ENCODE measurements at places on chromosomes 6 and 20. TPM values are rescaled to one million over a fixed set of nuclear protein-coding genes. Genes with fewer than 3 reads are reported as not detected.

SLC32A1 gene
- polyA plus RNA-seq = 0.24 TPM

SLC22A2 gene
- not detected for polyA plus RNA-seq

SAMD10 gene
- polyA plus RNA-seq = 8.4 TPM

KCNS1 gene
- polyA plus RNA-seq = 0.30 TPM

ARFGEF3 gene
- 3.3 TPM for polyA plus RNA-seq

LY6G6F gene
- polyA plus RNA-seq = not detected

SF3B5 gene
- 182 TPM for polyA plus RNA-seq

HLA-F gene
- 171 TPM for polyA plus RNA-seq

KDM1B gene
- polyA plus RNA-seq = 1.8 TPM

TNFRSF6B gene
- 43.3 TPM for polyA plus RNA-seq

ALDH8A1 gene
- polyA plus RNA-seq = 0.68 TPM

HLA-DQA1 gene
- polyA plus RNA-seq = 7.4 TPM

PPIL1 gene
- 8.2 TPM for polyA plus RNA-seq

BPIFA1 gene
- polyA plus RNA-seq = not detected

IL17A gene
- polyA plus RNA-seq = not detected

GCM1 gene
- 0.07 TPM for polyA plus RNA-seq

ARG1 gene
- 0.64 TPM for polyA plus RNA-seq

COL21A1 gene
- polyA plus RNA-seq = 3.4 TPM

FAM184A gene
- 2.9 TPM for polyA plus RNA-seq

OXT gene
- 1.5 TPM for polyA plus RNA-seq

CGAS gene
- polyA plus RNA-seq = 1.0 TPM

DNA sequence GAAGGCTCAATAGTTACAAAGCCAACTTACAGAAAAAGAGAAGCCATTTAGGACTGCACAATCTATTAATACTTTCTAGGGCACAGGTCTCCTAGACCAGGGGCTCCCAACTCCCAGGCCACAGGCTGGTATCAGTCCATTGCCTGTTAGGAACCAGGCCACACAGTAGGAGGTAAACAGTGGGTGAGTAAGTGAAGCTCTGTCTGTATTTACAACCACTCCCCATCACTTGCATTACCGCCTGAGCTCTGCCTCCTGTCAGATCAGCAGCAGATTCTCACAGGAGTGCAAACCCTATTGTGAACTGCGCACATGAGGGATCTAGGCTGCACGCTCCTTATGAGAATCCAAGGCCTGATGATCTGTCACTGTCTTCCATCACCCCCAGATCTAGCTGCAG, 22.5 kb downstream of the TRAF3IP2 start:
- no peak for DNase-seq

GRCh38 chr20:23314699-23315098, 35.9 kb upstream of the NXT1 start:
- DNase-seq = no peak

- no peak for DNase-seq
These were observed 38.9 kb downstream of the MRAP2 start for GRCh38 chr6:84072442-84072997.

GRCh38 chr6:82396964-82397751, 33.5 kb downstream of the TPBG start:
- DNase-seq = no peak

DNA sequence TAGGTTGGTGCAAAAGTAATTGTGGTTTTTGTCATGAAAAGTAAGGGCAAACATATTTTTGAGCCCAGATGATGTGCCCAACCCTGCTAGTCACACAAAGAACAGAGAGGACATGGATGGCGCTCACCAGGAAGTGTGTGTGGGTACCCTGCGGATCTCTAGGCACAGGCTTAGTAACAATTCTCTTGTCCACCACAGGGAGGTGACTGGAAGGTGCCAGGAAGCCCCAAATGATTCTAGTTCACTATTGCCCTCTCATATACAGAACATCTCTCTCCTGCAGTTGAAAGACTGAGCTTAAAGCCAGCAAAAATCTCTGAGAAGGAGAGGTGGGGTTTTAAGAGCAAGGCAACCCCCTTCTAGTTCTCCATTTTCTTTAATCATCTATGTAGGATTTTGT, 272.1 kb upstream of the TAB2 start:
- no peak for DNase-seq

- DNase-seq = no peak
These were observed 518.5 kb downstream of the CD83 start for GRCh38 chr6:14635934-14636591.

- no peak for DNase-seq
These were observed 249.8 kb upstream of the ID4 start for GRCh38 chr6:19587238-19587942.

- DNase-seq = no peak
These were observed 181.2 kb upstream of the POU3F2 start for GRCh38 chr6:98653179-98653578.

- DNase-seq = no peak
These were observed 4.0 kb upstream of the CGAS start for GRCh38 chr6:73455865-73456629.

DNA sequence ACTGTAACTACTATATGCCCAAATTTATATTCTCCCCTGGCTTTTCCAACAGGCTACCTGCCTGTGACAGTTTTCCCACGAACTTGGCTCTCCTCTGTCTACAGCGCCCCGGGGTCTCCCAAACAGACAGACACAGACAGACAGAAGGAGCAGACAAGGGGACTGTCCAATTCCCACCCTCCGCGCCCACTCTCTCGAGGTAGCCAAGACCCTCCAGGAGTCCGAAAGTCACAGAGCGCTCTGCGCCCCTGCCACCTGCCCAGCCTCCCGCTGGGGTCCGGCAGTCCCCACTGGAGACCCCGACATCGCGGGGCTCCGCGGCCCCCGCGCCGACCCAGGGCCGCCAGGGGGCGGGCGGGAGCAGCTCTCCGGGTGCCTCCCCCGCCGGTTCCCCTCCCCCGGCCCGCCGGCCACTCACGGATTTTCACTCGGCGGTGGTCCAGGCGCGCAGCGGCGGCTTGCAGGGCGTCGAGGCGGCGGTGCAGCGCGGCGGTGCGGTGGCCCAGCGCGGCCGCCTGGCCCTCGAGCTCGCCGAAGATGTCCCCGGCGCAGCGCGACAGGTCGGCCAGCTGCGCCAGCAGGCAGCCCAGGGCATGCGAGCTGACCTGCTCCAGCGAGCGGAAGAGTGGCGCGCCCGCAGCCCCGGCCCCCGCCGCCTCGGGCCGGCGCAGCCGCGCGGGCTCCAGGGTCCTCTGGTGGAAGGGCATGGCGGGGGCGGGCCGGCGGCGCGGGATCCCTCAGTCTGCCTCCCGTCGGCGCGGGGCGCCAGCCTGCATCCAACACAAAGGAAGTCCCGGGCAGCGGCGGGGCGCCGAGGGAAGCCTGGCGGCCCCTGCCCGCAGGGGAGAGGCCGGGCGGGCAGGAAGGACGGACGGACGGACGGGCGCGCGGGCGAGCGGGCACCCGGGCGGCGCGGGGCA, 81.3 kb upstream of the CCDC28A start:
- peak; percentile 59 for DNase-seq

DNA sequence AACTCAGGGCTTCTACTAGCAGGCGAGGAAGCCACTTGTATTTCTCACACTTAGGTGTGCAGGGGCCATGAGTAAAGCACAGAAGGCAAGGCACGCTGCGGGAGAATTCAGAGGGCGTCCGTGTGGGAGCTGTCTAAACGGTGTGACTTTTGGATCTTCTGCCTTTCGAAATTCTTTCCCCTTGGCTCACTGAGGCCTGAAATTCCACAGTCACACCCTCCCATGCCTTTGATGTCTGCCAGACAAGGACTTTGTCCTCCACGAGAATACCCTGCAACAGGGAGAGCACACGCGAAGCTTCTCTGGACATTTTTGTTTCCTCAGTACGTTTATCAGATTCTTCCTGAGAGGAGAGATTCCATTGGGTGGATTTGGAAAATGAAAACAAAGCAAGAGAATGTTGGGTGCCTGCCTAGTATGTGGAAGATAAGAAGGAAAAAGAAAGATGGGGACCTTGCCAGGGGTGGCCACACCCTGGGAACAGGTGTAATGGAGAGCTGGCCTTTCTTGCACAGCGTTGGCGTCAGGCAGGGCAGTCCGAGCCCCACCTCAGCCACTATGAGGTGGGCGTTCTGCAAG, 235.7 kb downstream of the MYLK4 start:
- DNase-seq = no peak

DNA sequence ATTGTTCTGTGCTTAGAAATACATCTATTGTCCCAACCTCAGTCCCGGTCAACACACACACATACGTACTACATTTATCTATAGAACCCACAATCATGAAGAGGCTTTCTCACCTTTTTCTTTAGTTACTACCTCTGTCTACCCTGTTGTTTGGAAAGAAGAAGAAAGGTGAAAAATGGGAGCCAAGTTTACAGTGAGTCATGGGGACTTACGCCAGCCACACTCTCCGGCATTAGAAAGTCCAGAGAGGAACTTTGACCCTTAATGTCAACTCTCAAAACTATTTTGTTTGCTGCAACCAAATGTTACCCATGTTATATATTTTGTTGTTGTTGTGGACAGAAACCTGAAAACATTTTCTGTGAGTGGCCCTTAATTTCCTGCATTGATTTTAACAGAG, 259.1 kb downstream of the ZFAND3 start:
- DNase-seq = no peak

- no peak for DNase-seq
These were observed 388.9 kb upstream of the MAN1A1 start for GRCh38 chr6:119738425-119738824.

- no peak for DNase-seq
These were observed 197.8 kb downstream of the OGFRL1 start for GRCh38 chr6:71486461-71486860.

- DNase-seq = no peak
These were observed 469.0 kb downstream of the CDC5L start for GRCh38 chr6:44856479-44856878.

GRCh38 chr6:133833949-133834359, 55.0 kb upstream of the TCF21 start:
- no peak for DNase-seq

DNA sequence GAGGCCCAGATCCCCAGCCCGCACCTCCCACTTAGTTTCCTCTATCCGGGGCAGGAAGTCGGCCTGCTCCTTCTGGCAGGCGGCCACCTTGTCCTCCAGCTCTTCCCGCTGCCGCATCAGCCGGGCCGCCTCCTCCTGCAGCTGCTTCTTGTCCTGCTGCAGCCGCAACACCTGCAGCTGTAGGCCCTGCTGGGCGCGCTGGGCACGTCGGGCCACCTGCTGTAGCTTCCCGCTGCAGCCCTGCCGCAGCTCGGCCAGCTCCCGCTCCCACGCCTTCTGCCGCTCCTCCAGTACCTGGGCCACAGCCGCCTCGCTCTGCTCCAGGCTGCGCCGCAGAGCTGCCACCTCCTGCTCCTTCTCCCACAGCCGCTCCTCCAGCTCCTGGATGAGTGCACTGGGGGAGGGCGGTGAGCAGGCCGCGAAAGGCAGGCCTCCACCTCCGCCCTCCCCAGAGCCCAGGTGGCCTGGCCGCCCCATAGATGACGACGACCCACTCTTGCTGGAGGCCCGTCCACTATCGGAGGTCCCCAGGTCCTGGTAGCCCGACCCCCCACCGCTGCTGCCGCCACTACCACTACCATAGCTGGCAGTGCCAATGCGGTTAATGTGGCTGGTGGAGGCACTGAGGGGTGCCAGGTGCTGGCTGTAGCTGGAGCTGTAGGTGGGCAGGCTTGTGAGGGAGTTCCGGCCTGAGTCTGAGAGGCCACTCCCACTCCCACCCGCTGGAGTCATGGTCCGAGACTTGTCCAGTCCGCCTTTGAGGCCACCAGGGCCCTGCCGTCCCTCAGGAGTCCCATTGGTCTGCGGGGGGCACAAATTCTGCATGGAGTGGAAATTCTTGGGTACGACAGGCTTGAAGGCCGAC, 6.0 kb upstream of the FASTKD5 start:
- DNase-seq = peak; percentile 63

DNA sequence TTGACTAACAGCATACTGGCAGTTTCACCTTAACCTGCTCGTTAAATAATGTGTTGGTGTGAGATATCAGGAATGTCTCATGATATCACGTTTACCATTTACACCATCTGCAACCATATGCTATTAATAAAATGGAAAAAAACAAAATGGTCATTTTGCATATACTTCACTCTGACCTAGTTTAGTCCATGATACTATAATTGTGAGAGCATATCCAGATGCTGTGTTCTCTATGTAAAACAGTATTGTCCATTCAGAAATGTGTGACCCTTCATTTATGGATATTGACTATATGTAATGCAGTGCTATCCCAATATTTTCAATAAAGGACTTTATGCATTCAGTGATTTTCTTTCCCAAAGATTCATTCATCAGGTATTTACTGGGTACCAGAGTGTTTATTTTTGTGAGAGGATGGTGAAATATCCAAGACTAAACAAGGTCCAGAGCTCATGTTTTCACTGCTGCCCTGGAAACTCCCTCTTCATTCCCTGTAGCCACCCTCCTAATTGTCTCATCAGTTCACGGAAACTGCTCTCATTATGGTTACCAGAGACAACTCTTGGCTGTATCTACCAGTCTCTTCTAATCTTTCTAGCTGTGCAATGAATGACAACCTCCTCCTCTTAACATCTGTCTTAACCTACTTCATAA, 25.7 kb upstream of the HINT3 start:
- no peak for DNase-seq

DNA sequence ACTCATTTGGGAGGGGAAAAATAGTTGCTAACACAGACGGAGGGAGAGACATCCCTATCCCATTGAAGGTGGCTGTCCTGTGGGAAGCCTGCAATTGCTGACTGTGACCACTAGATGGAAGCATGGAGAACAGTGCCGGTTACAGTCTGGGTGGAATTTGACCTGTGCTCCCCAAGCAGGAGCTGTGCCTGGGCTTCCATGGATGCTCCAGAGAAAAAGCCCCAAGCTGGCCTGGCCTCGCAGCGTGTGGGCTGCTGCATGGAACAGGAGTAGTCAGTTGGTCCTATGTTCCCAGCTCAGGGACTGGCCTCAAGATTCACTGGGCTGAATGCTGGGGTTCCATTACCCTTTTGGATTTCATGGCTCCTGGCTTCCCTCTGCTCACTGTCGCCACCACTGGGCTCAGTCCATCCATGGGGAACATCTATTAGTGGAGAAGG, 116.3 kb upstream of the CHD6 start:
- DNase-seq = peak; percentile 56

DNA sequence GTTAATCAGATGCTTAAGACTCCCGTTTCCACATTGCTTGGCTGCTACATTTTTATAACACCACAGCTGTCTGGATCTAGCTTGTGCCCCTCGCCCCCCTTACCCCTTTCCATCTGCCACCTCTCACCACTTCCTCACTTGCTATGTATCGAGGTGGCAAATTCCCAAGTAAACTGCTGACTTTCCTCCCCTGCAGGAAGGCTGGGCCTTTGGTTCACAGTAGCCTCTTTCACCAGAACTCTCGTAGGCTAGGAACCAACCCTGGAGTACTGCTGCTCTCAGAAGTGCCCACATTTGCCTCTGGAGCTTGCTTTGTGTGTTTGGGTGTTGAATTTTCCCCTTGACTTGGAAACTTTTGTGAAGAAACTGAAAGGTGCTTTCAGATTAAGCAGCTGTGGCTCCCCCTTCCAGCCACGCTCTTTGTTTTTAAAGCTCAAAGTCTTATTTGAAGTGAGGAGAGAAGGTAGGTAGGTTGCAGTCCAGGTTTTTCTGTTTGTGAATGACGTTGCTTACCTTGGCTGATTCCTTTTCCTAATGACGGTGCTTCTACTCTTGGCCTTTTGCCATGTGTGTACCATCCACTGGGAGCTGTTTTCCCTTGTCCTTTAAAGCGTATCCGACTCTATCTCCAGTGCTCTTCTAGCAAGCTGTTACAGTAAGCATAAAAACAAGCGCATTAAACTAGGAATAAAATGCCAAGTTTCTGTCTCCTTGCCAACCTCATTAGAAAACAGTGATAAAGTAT, 90.4 kb downstream of the CARMIL1 start:
- DNase-seq = no peak

- no peak for DNase-seq
These were observed 15.7 kb downstream of the VTA1 start for GRCh38 chr6:142162780-142163179.

- DNase-seq = no peak
These were observed 143.6 kb downstream of the RCAN2 start for GRCh38 chr6:46347669-46348068.

- DNase-seq = no peak
These were observed 189.6 kb downstream of the ADAT2 start for GRCh38 chr6:143260857-143261256.
